NCI-H146 (cell line): ENCODE measurements at places on chromosomes 4 and X.

- no peak for DNase-seq
Observed at GRCh38 chr4:15489551-15489950, 19.9 kb downstream of the CC2D2A start.

DNA sequence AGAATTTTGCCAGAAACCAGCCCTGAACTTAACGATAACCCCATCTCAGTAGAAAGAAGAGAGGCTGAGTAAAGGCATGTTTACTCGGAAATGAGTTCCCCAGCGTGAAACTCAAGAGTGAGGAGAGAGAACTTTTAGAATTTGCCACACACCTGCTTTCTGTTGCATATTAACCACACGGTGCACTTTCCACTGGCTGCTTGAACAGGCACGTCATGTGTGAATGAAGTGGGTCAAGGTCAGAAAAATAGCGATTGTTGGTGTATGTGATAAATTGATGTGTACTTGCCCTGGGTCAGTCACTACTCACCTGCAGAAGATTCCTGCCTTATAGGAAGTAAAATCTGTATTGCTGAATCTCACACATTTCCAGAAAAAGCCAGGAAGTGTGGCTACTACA lies 395.7 kb downstream of the TRIML1 start:
- DNase-seq, result no peak

DNA sequence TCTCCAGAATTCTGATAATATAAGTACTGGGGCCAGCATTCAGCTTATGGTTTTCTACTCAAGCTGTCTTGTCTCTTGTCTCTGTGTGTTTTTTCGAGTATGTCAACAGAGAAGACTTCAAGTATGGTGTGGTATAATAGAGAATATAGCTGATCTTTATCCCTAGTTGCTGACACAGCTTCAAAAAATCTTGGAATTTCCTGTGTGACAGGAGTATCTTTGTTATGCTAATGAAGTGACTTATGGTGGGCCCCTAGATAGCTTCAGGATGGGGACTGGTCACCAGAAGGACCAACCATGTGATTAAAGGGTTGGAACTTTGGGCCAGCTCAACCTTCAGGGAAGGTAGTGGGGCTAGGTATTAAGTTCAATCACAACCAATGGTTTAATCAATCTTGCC lies 2.9 kb downstream of the GPRASP3 start:
- DNase-seq, result no peak

GRCh38 chrX:145715641-145716138 lies 101.9 kb upstream of the SLITRK2 start:
- no peak for DNase-seq

DNA sequence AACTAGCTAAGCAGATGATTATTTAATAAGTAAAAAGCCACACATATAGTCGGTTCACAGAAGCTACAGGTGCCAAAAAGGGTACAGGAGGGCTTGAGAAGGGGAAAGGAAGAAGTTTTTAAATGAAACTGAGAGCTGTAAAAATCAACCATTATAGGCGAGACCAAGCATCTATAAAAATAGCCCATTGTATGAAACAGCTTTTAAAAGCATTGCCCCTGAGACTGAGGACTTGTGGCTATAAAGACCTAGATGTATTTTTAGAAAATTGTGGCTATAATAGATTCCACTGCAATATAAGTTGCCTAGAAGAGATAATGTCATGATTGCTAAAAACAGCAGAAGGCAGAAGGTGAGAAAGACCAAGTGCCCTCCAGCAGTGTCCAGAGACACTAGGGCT lies 15.0 kb upstream of the TTC29 start:
- DNase-seq, result no peak

GRCh38 chrX:11557120-11557519 lies 108.6 kb downstream of the ARHGAP6 start:
- DNase-seq, result no peak

DNA sequence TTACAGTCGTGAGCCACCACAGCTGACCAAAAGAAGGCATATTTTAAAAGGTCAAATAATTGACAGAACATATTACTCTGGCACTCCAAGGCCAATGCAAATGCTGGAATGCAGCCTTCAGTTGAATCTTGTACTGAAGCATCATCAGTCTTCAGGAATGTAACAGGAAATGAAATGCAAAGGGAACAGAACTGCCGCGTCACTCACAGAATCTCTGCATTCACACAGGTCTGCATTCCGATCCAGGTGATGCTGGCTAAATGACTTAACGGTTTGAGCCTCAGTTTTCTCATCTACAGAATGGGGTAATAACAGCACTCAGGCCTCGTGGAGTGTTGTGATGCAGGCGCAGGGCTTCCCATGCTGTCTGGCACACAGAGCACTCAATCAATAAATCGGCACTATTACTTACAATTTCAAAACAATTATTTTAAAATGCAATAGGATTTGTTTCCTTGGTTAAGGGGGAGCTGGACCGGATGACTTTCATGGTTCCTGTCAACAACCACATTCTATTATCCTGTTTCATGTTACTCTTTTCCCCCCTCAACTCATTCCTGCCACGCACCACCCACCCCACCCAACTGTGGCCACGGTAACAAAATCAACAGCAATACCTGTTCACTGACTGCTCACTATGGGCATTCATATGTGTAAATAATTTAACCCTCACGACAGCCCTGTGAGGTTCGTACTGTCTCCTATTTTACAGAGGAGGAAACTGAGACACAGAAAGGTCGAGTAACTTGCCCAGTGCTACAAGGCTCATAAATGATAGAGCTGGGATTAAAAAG lies 32.4 kb downstream of the IGFBP7 start:
- no peak for DNase-seq

GRCh38 chr4:26346203-26346620 lies 25.4 kb downstream of the RBPJ start:
- DNase-seq, result peak; percentile 70

- no peak for DNase-seq
Observed at GRCh38 chr4:85595098-85595775, 120.3 kb downstream of the ARHGAP24 start.

DNA sequence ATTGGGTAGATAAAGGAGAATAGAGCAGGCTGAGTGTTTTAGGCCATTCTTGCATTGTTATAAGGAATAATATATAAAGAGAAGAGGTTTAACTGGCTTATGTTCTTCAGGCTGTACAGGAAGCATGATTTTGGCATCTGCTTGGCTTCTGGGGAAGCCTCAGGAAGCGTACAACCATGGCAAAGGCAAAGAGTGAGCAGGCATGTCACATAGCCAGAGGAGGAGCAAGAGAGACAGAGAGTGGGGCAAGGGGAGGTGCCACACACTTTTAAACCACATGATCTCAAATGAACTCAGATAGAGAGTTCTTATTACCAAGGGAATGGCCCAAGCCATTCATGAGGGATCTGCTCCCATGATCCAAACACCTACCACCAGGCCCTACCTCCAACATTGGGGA lies 4.4 kb upstream of the METTL14 start:
- no peak for DNase-seq

- peak; percentile 77 for DNase-seq
Observed at GRCh38 chr4:79413032-79413885, 5.2 kb upstream of the GK2 start.

GRCh38 chr4:172125443-172125842 lies 312.2 kb downstream of the GALNTL6 start:
- DNase-seq, result no peak

DNA sequence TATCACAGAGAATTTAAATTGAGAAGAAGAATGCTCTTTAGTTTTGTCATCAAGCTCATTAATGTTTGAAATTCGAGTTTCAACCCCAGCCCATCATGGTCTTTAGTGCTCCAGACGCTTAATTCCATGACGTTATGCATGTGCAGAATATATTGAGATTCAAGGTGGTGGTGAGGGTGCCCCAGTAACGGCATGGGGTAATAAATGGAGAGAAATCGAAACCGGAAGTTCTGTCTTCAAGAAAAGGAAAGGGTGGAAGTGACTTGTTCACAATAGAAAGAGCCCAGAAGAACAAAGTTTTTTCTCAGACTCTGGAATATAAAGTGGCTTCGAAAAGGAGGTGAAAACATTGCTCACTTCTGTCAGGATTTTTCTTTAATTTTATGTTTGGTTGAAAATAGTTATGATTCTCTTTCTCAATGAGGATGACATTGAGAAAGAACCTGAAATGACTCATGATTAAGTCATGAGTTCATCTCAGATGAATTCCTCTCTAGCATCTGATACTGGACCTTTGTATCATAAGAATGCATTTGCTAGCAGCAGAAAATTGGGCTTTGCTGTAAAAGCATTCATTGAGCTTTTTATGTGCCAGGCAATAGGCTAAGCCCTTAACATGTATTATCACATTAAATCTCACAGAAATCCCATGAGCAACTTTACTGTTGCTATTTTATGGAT lies 779 bp upstream of the DDX60L start:
- DNase-seq, result no peak

- DNase-seq, result no peak
Observed at GRCh38 chr4:102809190-102809589, 18.2 kb downstream of the UBE2D3 start.

DNA sequence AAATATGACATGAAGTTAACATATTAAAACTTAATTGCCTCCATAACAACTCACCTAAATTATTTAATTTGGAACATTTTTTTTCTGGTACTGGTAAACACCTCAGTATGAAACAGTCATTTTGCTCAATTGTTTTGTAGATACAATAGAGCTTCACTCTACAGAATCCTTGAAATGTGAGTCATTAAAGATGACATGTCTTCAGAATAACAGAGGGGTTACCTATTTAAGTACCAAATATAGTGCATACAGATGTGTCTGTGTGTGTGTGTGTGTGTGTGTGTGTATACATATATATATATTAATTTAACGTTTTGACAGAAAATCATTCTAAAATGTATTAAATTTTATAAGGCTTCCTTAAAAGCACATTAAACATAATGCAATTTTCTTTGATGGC lies 297.6 kb downstream of the INPP4B start:
- no peak for DNase-seq

GRCh38 chr4:5793514-5793913 lies 82.5 kb downstream of the EVC start:
- DNase-seq, result no peak

GRCh38 chr4:161376275-161376674 lies 787.5 kb downstream of the FSTL5 start:
- no peak for DNase-seq

- DNase-seq, result no peak
Observed at GRCh38 chr4:23068287-23068686, 375.6 kb downstream of the GBA3 start.

- no peak for DNase-seq
Observed at GRCh38 chr4:20640989-20641388, 59.3 kb upstream of the PACRGL start.

DNA sequence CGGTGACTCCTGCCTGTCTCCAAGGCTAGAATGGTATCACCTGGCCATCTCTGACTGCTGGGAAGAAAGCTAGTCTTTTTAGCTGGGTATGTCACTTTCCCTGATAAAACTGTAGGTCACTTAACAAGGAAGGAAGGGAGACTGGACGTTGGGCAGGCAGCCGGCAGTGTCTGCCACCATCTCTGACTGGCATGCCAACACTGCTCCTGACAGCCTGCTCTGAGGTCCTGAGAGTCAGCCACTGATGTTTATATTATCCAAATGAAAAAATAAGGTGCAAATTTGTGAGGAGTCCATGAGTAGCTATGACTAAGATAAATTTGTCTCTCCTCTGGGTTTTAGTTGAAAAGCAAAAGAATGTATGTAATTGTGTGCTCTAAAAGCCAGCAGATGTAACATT lies 77.2 kb downstream of the SNX25 start:
- DNase-seq, result no peak

GRCh38 chr4:176036585-176037205 lies 28.9 kb upstream of the WDR17 start:
- no peak for DNase-seq

- DNase-seq, result no peak
Observed at GRCh38 chrX:13397878-13398818, 78.3 kb upstream of the ATXN3L start.

DNA sequence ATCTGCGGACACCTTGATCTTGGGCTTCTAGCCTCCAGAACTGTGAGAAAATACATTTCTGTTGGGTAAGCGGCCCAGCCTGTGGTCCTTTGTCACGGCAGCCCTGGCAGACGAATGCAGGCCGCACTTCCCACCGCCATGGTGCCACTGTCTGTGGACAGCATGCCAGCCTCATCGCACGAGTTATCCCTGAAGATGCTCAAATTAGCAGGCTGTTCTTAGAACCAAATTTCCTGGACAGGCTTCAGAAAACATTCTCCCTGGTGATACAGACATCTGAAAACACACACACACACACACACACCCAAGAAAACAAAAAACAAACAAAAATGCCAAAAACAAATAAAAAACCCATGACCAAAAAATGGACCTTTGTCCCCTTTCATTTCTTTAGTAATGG lies 343.5 kb upstream of the GATB start:
- DNase-seq, result no peak

- DNase-seq, result no peak
Observed at GRCh38 chr4:90189178-90189577, 62.0 kb downstream of the CCSER1 start.

DNA sequence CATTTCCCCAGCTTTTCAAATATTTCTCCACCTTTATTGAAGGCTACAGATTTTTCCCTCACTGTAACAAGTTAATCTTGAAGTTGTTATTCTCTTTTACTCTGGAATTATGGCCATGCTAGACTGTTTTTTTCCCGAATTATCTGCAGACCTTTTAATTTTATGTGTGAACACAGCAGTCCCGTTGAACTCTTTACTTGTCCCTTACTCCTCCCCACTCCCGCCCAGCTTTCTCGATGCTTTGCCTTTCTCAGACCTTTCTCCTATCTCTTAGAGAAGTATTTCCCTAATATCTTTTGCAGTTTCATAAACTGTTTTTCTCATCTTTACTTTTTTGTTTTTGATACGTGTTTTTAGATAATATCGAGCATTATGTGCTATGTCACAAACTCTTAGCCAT lies 776 bp downstream of the CEP44 start:
- no peak for DNase-seq

GRCh38 chr4:39937683-39938268 lies 39.9 kb downstream of the PDS5A start:
- DNase-seq, result no peak

DNA sequence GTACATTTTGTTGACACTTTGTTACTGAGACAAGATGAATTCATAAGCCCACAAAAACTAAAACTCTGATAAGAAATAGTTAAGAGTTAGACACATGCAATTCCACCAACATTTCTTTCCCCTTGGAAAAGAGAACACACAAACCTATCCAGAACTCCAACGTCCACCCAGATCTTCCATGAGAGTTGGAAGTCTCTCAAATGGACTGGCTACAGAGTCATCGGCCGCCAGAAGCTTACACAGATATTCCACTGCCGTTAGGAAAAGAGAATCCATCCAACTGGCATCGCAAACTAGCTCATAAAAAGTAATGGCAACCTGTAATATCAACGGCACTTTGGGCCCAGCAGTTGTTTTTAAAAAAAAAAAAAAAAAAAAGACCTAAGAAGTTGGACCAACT lies 114.7 kb downstream of the PRKX start:
- no peak for DNase-seq

GRCh38 chrX:20718592-20719380 lies 452.1 kb upstream of the RPS6KA3 start:
- DNase-seq, result peak; percentile 31
